ENCODE measurements at places on chromosomes 3 and 15.

DNA sequence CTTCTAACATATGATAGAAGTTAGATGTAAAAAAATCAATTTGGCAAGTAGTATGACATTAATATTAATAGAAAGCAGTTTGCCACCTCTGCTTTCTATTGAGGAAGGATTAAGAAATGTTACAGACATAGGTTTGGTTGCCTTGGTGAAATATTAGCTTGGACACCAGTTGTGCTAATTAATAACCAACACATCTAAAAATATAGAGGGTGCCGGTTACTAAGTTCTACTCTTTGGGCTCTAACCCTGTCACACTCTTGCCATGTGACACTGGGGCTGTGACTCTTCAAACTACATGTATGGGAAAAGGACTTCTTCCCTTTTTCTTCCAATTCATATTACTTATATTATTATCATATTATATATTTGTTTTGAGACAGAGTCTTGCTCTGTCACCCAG, 64.4 kb downstream of the TRIM71 start:
- DNase-seq, result no peak

DNA sequence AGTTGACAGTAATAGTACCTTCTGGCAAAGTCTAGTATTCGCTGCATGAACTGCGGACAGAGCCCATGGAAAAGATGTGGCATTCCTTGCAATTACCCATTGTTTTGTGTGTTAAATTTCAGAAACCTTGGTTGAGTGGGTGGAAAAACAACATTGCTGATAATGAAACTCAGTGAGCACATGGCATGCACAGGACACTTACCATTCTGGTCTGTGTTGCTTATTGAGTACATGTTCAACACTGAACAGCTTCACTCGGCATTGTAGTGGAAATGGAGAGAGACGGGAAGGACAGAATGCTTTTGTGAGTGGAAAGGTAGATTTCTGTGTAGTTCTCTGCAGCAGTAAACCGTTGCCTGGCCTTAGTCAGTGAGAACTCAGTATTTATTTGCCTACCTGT, 165.3 kb downstream of the FNDC3B start:
- DNase-seq, result no peak

DNA sequence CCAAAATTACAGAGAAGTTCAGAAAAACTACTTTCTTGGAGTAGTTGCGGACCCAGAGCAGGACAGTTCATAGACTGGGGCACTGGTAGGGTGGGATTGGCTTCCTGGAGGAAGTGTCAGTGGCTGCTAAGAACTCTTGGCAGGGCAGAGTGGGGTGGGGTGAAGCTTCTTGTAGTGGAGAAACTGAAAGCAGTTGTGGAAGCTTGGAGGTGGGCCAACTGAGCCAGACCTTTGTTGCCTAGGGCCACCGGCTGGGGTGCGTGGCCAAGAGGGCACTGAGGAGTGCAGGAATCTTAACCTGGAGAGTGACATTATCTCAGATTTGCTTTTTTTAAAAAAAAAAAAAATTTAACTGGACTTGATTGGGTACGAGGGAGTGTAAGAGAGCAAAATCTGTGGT, 3.1 kb downstream of the KAT2B start:
- DNase-seq, result peak; percentile 49

DNA sequence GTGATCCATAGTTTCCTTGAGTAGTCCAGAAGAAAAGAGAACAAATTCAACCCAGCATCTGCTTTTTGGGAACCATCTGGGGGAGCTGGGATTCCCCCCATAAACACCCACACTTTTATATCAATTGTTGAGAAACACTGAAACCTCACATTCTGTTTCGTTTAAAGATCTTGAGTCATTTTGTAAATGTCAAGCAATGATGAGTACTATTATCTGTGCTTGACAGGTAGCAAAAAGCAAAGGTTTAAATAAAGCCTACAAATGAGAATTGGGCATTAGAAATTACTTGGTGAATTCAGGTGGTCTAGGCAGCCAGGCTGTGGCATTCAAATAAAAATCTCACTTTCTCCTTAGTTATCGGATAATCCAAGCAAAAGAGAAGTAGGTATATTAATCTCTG, 75.7 kb downstream of the TMEM266 start:
- DNase-seq, result no peak

DNA sequence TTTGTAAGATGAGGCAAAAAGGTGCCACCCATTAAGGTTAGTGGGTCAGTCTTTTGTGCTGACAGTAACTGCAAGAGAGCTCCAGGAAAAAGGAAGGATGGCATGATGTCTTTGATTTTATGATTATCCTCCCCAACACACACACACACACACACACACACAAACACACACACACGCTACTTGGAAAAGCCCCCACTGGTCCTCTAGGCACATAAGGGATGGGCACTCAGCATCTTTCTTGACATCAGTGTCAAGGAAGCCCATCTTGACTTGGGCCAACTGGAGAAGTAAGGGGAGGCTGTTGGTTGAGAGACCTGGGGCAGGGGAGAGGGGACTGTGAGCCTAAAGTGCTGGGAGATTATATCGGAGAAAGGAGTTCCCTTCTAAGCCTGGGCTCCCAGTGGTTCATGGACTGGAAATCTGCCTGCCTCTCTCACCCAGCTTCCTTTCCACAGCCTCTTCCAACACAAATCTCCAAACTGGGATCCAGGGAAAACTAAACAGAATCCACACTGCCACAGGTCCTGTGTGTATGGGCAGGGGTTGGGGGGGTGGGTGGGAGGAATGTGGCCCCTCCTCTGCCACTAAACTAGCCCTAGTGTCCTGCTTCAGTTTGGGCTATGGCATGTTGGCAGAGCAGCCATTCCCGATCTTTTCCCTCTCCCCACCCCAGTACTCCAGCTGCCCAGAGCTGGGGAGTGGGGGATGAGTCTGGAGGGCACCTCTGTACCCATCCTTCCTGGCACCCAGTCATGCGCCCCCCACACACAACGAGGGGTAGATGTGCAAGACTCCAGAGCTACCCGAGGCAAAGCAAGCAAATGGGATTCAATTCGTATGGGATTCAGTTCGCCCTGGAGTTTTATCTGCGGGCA, 1.6 kb downstream of the AMOTL2 start:
- no peak for DNase-seq

- no peak for DNase-seq
These were observed 361.4 kb upstream of the TRIM42 start for GRCh38 chr3:140316466-140316865.

DNA sequence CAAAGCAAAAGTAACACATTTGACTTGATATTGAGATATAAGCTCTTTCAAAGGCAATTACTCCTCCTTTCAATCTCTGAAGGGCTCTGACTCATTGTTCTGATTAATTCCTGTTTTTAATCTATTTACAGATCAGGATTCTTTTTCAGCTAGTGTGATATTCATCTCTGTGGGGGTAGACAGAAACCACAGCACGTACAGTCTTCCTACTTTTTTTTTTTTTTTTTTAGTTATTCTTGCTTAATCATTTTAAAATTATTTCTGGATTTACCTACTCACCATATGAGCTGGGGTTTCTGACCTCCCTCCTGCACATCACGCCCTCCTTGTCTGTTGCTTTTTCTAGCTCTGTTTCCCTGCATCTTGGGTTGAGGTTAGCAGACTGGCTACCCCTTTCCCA, 1.4 kb downstream of the CNTN3 start:
- DNase-seq, result no peak

- no peak for DNase-seq
These were observed 374.5 kb upstream of the PROK2 start for GRCh38 chr3:72159487-72159886.

DNA sequence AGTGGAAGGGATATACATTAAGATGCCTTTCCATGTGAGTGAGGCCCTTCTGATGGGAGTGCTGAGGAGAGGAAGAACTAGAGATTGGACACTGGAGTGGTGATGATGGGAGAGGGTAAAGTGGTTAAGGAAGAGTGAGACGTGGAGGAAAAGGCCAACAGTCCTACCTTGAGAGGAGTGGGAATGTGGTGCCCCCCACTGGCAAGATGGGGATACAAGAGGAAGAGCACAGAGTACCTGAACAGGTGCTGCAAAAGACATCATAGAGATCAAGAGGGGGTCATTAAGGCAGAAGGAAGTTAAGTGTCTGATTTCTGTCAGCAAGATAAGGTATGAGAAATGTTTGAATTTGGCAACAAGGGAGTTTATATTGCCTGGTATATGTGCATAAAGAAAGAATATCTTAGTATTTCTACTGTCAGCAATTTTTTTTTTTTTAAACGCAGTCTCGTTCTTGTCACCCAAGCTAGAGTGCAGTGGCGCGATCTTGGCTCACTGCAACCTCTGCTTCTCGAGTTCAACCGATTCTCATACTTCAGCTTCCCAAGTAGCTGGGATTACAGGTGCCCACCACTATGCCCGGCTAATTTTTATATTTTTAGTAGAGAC, 34.0 kb downstream of the ARIH2 start:
- peak; percentile 32 for DNase-seq

GRCh38 chr15:37788767-37789396, 145.6 kb upstream of the TMCO5A start:
- DNase-seq, result no peak

GRCh38 chr3:131714585-131715220, 211.9 kb upstream of the MRPL3 start:
- peak; percentile 52 for DNase-seq

- DNase-seq, result no peak
These were observed 136.7 kb upstream of the DAZL start for GRCh38 chr3:16741890-16742289.
